Heart right ventricle (tissue), 16 donors: ENCODE measurements at places on chromosomes 3 and 15.

DNA sequence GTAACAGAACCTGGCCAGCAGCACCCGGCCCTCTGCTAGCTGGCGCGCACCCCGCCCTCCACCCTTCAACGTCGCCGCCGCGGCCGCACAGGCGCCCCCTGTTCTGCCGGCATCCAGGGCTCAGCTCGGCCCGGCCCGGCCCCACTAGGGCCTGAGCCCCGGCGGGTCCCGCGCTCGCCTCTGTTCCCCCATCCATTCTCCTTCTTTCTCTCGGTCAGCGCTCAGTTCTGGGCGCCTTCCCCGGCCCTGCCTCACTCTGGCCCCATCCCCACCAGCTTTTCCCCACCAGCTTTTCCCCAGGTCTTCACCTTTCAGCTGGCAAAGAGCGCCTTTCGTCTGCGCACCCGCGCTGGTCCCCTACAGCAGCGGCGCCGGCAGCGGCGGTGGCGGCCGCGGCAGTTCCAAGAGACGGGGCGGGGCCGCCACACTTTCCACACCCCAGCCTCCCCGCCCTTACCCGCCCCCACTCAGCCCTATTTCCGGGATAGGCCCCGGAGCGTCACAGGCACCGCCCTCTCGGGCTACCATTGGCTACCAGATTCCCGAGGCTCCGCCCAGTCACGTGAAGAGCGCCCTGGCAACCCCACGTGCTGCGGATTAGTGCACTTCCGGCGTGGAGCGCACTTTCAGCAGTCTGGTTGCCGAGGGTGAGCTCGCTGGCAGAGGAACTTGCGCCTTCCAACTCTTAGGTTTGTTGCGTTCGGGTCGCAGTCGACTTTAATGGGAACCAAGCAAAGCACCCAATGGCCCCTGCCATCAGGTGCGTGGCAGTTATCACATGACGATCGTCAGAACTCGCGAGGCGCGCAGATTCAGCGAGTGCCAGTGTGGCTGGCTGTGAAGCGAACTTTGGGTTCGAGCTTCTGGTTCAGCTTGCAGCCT lies at the start of gene EIF5A2:
Gene EIF5A2, minus strand, starts transcription at position 403 of the 882 bp plus-strand sequence. CDS start 831 bp downstream, outside the sequence.
- DNase-seq: peak; percentile 95

DNA sequence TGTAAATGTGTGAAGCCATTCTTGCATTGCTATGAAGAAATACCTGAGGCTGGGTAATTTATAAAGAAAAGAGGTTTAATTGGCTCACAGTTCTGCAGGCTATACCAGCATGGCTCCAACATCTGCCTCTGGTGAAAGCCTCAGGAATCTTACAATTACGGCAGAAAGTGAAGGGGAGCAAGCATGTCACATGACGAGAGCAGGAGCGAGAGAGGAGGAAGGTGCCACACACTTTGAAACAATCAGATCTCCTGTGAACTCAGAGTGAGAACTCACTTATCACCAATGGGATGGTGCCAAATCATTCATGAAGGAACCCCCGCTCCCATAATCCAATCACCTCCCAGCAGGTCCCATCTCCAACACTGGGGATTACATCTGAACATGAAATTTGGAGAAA lies 213.6 kb upstream of the TSC22D2 start:
- no peak for DNase-seq

DNA sequence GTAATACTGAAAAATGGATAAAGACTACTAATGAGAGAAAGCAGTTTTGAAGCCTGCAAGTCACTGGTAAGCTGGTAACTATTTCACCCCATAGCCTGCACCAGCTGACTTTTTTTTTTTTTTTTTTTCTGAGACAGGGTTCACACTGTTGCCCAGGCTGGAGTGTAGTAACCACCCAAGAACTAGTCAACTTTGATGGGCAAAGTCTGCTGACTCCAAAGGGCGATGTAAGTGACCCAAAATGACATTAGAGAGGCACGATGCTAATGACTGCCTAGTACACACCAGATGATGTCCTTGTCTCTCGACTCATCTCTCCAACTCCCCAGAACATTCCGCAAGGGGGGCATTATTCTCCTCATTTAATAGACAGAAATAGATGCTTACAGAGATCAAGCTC lies 12.9 kb upstream of the TMEM41A start:
- no peak for DNase-seq

- DNase-seq: no peak
Measured at GRCh38 chr3:41258239-41258800, 59.0 kb downstream of the CTNNB1 start.

DNA sequence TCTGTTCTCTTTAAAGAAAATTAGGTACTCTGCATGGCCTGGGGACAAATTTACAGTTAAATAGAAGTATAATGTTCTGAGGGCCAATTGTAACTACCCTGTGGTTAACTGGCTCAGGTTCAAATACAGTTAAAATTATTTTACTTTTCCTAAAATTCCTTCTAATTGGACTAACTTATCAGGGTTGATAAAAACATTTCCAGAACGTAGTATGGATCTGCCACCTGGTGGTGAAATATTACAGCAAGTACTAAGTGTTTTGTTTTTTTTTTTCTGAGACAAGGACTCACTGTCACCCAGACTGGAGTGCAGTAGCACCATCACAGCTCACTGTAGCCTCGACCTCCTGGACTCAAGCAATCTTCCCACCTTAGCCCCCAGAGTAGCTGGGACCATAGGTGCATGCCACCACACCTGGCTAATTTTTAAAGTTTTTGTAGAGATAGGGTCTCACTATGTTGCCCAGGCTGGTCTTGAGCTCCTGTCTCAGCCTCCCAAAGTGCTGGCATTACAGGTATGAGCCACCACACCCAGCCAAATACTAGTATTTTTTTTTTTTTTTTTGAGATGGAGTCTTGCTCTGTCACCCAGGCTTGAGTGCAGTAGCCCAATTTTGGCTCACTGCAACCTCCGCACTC lies 29.2 kb downstream of the NEO1 start:
- DNase-seq: peak; percentile 50

- DNase-seq: no peak
Measured at GRCh38 chr15:91765660-91766059, 87.8 kb upstream of the SLCO3A1 start.

GRCh38 chr15:36363335-36363734 lies 216.1 kb upstream of the CDIN1 start:
- DNase-seq: no peak

DNA sequence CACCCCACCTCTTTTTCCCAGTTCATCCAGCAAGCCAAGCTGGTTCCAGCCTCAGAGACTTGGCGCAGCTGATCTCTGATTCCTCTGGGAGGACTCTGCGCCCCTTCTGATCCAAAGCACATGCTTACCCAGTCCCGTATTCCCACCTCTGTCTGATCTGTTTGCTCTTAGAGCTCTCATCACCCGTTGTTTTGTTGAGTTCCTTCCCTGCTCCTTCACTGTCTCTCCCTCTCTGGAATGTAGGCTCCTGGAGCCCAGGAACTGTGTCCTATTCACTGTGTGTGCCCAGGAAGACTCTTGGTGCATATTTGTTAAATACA lies 1.3 kb upstream of the ZXDC start:
- DNase-seq: no peak

DNA sequence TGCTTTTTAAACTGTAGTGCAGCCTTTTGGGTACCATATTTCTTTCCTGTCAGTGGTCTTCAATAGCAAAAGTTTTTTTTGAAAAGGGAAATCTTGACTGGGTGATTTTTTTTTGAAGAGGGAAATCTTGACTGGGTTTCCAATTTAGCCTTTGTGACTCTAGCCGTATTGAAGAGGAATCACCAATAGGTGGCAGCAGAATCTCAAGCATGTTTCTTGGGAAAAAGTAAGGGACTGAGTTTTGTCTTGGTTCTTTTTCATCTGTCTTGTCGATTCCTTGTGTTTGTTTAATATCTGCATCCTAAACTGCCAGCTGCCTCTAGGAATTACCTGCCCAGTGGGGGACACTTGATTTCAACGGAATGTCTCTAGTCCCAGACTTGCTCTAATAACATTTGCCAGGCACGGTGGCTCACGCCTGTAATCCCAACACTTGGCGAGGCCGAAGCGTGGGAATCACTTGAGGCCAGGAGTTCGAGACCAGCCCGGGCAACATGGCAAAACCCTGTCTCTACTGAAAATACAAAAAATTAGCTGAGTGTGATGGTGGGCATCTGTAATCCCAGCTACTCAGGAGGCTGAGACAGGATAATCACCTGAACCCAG lies 89.2 kb downstream of the RBPMS2 start:
- peak; percentile 62 for DNase-seq

- no peak for DNase-seq
Measured at GRCh38 chr3:167811031-167811430, 75.5 kb downstream of the SERPINI1 start.

- DNase-seq: no peak
Measured at GRCh38 chr3:127692501-127693335, 20.0 kb downstream of the ABTB1 start.

DNA sequence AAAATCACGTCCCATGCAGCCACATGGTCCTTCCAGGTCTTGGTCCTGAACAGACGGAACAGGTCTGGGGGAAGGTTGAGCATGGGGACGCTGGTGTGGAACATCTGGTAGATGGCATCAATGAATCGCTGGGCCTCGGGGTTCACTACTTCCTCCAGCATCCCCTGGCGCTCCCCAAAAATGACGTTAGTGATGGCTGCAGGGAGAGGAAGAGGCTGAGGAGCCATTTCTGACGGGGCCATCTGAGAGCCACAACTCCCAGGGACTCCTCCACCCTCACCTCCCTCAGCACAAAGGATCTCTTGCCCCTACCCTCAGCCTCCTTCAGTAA lies 23.7 kb downstream of the CYP11A1 start:
- DNase-seq: no peak

DNA sequence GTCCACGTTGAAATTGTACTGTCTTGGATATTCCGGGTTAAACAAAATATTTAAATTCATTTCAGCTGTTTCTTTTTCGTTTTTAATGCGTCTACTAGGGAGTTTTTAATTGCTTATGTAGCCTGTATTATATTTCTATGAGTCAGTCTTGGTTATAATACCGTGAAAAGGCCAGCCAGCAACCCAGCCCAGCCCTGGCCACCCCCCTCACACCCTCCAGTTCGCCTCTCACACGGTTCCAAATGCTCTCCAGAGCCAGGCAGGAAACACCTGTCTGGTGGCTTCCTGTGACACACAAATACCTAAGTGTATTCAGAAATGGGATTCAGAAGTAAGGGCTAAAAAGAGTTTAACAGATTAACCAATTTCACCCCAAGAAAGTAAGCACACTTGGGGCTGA lies 4.4 kb downstream of the SH3BP5 start:
- peak; percentile 71 for DNase-seq

DNA sequence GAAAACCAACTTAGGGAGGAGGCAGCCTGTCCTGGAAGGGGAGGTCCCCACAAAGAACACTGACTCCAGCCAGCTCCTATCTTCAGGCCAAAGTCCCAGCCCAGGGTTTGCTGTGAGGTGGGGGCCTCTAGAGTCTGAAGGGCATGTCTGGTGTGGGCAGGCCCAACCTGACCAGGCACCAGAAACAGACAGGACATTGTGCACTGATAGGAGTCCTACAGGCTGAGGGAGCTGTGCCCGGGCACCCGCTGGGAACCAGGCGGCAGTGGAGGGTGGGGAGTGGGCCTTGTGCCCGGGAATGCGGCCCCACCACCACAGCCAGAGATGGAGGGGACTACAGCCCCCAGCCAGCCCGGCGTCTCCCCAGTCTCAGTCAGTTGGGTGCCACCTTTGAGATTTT lies 161.4 kb downstream of the WNT7A start:
- no peak for DNase-seq

DNA sequence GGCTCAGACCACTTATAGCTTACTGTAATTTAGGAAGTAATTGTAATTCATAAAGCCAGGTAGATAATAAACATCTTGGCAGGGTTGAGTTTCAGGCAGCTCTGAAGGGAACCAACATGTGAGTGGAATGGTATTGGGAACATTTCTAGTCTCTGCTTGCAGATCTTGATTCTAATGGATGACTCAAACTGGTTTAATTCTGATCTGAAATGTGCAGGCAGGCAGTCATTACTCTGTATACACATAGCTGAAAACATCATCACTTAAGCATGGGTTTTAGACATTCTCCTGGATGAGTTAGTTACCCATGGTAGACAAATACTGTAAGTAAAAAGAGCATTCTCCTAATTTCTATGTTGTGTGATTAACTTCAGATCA lies 317.0 kb upstream of the TPRG1 start:
- DNase-seq: no peak

- DNase-seq: peak; percentile 61
Measured at GRCh38 chr3:155870945-155871745, 695 bp downstream of the GMPS start.

DNA sequence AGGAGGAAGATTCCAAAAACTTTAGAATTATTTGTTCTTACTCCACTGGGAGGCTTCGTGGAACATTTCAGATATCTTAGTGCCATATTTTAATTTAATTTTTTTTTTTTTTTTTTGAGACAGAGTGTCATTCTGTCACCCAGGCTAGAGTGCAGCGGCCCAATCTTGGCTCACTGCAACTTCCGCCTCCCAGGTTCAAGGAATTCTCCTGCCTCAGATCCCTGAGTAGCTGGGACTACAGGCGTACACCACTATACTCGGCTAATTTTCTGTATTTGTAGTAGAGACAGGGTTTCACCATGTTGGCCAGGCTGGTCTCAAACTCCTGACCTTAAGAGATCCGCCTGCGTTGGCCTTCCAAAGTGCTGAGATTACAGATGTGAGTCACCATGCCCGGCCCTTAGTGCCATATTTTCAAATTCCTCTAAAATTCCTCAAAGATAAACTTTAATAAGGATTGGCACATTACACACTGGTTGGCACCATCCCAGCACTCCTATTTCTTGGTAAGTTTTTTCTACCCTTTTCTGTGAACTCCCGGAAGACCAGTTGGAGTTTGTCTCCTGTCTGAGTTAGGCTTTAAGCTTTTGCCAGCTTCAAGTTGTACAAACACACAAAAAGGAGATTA lies 693.7 kb downstream of the MCTP2 start:
- DNase-seq: no peak

DNA sequence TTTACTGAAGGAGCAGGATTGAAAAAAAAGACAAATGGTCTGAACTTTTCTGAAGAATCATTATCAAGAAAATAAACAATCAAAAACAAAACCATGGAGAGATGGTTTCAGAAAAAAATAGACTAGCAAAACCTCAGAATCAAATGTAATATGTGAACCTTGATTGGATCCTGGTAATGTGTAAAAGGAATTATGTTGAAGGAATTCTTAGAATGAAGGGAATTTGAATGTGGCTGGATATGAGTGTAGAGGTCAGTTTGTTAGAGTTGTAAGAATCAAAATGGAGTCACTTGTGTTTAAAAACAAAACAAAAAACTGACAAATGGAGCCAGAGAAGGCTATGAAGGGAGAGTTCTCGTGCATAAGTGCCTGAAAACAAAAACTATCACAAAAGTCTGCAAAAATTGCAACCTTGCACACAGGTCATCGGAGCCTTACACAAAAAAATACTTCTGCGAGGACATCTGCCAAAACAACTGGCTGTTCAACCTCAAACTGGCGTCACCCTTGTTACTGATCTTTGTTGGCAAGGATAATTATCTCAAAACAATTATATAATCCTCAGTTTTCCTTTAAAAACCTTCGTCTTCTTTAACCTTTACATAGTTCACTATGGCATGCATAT lies 19.1 kb upstream of the ATP13A3 start:
- no peak for DNase-seq

DNA sequence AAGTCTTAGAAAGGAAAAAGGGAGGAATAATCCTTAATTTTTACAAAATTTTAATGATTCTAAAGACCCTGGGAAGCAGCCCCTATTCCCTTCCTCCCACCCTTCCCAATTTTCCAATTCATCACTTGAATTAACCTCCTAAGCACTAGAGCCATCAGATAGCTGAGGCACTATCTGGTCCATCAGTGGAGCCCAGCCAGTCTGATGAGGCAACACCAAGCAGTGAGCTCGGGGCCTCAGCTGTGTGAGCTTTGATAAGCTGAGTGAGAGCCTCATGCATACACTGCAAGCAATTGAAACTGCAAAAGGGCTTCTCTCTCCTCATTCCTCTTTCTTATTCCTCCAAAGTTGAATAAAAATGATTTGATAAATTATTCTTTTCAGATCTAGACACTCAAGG lies 31.9 kb downstream of the TUSC7 start:
- no peak for DNase-seq

GRCh38 chr3:48202632-48203031 lies 14.4 kb upstream of the CDC25A start:
- DNase-seq: no peak
